Activated CD4-positive, alpha-beta memory T cell treated with anti-CD3 and anti-CD28 coated beads, Interleukin-2, amount 10 ng/mL, durations not matched to agents 7 days and 5 days (primary cell): ENCODE measurements at places on chromosomes 12 and 14. TPM values are rescaled to one million over a fixed set of nuclear protein-coding genes. Genes with fewer than 3 reads are reported as not detected.

GRCh38 chr12:21710958-21711775 lies 53.5 kb upstream of the LDHB start:
- no peak for DNase-seq

The FAM186B gene
- not detected for total RNA-seq

The FLVCR2 gene
- 3.0 TPM for total RNA-seq

GRCh38 chr12:100329800-100330199 lies 27.1 kb upstream of the SLC17A8 start:
- DNase-seq: no peak

The INHBE gene
- total RNA-seq: not detected

- DNase-seq: no peak
Measured at GRCh38 chr12:38053655-38054464, 262.7 kb upstream of the ALG10B start.

GRCh38 chr14:101716077-101716950 lies 45.2 kb upstream of the PPP2R5C start:
- DNase-seq: no peak

GRCh38 chr14:34223373-34224148 lies 238.5 kb downstream of the SPTSSA start:
- no peak for DNase-seq
